Activated CD8-positive, alpha-beta memory T cell treated with anti-CD3 and anti-CD28 coated beads for 1 hour (primary cell): ENCODE measurements at places on chromosomes 2 and 18.

GRCh38 chr18:64402636-64403035 lies 253.7 kb upstream of the LINC00305 start:
- no peak for DNase-seq

DNA sequence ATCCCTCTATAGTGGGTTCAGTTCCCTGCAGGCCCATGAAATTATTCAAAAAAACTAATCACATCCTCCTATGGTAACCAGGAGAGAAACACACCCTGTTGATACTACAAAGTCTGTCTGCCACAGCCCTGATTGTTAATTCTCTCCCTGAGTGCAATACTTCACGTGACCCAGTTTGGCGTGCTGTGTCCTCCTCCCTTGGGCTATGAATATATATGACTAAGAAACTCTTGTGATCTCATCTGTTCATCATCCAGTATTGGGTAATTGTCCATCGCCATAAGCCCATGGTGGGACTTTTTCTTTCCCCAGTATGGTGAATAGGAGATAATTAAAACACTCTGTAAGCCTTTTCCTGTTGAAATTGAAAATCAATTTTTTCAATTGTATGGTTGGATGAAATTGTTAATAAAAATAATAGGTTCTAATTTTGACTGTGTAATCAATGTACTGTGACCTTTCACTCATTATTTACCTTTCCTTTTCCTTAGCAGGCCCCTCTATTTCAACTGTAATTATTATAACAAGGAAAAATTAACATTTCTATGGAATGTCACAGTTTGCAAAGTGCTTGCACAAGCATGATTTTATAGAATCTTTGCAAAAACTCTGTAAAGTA lies 1822.6 kb downstream of the SUCLG1 start:
- no peak for DNase-seq

DNA sequence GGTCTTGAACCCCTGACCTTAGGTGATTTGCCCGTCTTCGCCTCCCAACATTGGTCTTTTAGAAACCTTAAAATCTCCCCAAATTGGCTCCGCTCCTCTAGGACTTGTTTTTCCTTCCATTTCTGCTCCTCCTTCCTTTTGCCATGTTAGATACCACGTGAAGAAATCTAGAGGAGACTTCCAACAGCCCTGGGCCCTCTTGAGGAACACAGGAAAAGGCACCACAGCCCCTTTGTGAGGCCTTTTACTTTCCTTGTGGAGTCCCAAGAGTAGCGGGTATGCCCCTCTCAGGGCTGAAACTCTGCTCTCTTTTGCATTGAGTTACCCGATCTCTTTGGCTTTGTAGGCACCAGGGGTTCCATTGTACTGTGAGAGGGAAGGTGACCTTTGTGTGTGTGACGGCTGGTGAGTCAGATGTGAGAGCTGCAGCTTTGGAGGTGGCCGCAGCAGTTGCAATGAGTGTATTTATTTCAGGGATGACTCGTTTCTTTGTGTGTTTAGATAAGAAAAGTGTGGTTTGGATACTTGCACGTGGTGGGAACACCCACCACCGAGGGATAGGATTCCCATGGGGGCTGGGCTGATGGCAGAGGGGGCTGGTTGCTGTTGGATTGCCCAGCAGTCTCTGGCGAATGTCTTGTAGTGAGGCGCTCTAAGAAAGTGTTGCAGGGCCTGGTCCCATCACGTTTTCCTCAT lies 218.4 kb upstream of the HS6ST1 start:
- DNase-seq: no peak

DNA sequence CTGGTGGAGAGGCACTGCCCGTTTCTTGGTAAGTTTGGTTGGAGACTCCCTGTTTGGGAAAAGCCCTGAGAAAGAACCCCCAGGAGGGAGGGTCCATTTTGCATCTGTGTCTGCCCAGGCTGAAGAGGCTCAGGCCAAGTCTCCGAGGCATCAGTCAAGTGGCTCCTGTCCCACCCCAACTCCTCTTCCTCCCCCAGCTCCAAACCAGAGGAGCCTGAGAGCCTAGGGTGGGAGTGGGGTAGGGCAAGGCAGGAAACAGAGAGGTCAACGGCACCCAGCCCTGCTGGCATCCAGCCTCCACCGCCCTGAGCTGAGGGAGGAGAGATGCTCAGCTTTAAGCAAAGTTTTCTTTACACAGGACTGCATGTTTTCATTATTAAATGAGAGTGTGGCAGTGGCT lies 38.2 kb downstream of the CYP27C1 start:
- DNase-seq: no peak

DNA sequence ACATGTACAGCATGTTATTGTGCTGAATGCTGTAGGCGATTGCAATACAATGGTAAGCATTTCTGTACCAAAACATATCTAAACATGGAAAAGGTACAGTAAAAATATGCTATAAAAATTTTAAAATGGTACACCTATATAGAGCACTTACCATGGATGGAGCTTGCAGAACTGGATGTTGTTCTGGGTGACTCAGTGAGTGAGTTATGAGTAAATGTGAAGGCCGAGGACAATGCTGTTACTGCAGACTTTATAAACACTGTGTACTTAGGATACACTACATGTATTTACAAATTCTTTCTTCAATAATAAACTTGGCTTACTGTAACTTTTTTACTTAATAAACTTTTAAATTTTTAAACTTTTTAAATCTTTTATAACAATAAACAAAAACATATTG lies 473.4 kb upstream of the UBE2E3 start:
- no peak for DNase-seq

DNA sequence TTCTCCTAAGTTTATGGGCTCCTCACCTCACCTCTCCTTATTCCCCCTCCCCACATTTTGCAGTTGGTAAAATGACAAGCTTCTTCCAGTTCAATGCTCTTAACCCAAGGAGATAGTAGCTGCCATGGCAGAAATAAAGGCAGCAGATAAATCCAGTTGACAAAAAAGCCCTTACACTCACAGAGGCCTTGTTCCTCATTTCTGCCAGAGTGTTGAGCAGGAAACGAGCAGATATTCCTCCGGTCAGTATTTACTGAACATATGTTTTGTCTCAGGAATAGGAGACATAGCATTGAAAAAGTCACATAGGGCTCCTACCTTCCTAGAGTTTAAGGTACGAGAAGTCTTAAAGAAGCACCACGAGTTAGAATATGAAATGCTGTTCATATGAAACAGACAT lies 493.7 kb upstream of the TNP1 start:
- DNase-seq: no peak

GRCh38 chr2:229205704-229206103 lies 65.4 kb downstream of the PID1 start:
- no peak for DNase-seq

DNA sequence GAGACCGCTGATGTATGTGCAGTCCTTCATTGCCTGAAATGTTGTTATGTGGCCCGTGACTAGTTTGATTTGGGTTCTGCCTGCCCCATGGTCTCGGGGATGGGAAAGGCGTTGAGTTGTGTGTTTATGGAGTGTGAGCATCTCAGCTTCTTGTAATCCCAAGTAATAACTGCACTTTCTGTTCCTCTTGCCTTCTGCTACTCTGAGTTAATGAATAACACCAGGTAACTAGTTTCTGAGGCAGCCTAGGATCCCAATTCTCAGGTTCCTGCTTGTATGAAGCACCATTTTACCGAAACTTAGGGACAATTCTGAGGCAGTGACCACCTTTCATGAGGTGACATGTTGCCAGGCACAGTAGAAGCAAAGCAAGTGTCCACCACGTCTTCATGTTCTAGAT lies 170.0 kb downstream of the ALK start:
- DNase-seq: no peak

DNA sequence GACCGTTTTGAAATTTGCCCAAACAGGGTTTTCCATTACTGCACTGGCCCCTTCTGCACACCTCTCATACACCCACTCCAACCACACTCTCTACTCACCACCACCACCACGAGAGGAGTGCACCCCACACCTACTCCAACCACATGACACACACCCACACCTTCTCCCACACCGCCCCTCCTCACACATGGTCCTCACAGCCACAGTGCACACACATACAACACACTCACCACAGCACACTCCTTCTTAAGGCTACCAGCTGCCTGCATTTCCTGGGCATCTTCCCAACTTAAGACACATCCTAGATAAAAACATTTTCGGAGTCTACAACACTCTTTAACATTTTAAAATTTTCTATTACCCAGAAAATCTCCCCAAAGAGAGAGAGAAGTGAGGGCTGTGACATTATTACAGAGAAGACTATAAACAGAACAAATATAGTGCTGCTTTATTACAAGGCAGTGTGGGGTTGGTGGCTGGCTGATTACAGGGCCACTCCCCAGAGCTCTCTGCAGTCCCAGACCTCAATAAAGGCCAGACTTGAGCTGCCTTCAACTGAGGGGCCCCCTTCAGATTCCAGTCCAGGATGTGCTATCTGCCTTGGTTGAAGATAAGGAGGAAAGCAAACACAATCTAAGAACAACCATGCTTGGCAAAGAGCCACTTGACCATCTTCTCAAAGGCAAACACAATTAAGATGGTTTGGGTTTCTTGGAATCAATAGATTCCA lies 36.1 kb downstream of the NHEJ1 start:
- DNase-seq: no peak

DNA sequence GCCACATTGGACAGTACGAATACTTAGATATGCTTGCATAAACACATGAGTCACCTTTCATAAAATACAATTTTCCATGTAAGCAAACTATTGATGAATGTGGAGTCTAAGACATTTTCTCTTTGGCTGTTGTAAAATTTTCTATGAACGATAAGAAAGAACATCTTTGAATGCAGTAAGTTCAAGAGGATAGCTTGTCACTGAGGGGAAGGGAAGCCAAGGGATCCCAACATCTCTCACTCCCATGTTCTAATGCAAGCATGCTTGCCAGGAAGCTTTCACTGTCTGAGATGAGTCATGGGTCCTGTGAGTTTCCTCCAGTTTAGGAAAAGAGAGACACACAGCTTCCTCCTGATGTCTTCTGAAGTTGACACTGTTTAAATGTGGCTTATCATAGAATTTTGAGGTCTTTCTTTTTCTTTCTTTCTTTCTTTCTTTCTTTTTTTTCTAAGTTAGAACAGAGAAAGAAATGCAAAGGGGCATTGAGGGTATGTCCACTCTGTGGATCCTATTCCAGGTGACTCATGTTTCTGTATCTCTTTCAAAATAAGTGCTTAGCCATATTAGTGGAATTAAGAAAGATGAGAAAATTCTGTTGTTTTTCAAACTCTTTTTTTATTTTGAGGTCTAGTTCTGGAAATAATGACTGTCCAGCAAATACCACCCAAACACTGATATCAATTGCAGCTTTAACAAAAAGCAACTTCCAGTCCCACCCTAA lies 146.6 kb downstream of the RDH14 start:
- DNase-seq: no peak

- DNase-seq: no peak
Measured at GRCh38 chr2:127059559-127059958, 47.4 kb downstream of the BIN1 start.

GRCh38 chr18:42045346-42045745 lies 90.3 kb downstream of the PIK3C3 start:
- no peak for DNase-seq

GRCh38 chr2:20806286-20806685 lies 16.6 kb downstream of the LDAH start:
- no peak for DNase-seq
